Skin of body (tissue), 3 donors: ENCODE measurements at places on chromosomes 7 and 10.
A peak's percentile ranks its signal among the peaks of the same experiment; 100 is the strongest.

DNA sequence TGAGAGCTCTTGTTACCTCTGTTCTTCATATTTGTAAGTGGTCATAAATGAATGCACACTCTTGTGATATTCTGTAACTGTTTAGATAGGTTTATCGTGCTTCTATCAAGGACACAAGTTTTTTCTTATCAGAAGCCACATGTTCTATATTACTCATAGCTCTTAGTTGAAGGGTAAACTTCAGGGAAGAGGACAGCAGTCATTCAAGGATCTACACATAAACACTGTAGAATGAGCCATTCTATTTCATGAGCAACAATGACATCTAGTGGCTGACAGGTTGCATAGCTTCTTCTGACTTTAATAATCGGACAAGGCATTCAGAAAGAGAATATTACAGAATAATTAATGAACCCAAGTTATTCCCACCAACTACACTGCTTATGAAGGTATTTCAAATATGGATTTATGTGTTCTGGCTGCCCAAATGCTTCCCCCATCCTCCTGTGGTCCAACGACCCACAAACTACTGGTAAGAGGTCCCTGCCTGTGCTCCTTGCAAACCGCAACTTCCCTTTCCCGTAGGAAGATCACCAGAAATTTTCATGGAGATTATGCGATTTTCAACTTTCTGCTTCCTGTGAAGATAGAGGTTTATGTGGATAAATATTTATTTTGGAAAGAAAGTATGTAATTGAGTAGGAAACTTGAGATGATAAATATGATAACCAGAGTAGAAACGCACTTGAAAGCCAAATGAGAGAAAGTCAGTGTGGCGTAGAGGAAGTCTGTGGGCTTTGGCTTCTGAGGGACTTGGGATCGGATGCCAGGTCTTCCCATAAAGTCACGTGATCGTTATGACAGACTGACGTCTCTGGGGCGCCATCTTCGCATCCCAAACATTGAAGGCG, 16.8 kb upstream of the ABCB5 start:
- peak; percentile 76 for DNase-seq

- DNase-seq, result no peak
Observed at GRCh38 chr7:50147951-50148808, 55.1 kb upstream of the ZPBP start.

DNA sequence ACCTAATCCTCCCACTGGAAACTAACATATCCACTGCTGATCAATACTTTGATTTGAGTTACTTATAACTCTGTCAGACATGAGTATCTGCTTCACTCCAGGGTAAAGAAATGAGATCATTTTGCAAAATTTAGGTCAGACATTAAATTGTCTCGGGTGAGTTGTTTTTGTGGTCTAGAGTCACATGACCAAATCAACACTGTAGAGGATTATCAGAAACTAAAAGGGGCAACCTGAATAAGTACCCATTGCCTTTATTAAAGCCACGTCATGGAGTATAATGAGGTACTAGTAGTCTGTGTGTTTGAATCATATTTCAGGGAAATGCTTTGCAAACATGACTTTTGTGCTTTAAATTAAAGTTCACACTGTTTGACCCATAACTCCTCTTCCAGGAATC, 107.7 kb upstream of the ADO start:
- DNase-seq, result no peak

DNA sequence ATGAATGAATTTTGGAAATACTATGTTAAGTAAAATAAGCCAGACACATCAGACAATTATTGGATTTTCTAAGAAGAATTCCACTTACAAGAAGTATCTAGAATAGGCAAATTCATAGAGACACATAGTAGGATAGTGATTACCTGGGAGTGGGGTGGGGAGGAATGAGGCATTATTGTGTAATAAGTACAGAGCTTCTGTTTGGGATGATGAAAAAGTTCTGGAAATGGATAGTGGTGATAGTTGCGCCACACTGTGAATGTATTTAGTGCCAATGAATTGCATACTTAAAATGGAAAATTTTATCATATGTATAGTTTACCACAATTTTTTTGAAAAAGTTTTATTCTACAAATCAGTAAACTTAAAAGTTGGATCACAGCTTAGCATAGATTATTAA, 297.2 kb upstream of the KAT6B start:
- DNase-seq, result no peak

DNA sequence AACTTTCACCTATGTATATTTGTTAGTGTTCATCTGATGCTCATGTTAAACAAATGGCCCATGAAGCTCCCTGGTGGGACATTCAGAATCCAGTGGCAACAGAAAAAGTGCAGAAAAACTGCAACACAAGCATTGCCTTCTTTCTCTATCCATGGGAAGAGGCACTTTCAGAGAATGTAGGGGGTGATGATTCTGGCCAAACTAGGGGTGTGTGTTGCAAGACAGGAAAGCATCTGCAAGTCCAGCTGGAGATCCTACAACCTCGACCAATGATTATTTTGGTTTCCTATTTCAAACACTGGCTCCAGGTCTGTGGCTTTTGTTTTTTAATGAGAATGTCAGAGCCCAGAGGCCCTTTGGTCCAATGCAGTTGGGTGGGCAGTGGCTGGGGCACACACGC, 198.7 kb downstream of the CXCL12 start:
- DNase-seq, result no peak
